ENCODE measurements at places on chromosomes 6 and 20.

DNA sequence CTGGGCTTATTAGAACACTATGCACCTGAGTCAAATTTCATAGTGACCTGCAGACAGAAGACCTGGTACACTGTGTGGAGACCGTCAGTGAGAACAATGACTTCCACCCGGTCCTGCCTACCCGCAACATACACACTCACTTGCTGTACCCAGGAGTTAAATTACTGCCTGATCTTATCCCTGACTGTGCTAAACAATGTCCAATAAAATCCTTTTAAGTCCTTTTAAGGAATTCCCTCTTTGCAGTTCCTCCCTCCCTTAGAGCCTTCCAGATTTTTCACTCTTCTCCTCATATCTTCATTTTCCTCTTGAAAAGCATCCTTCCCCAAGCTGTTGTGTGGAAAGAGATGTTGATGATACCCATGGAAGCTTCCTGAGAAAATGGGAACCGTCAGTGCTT lies 3.4 kb upstream of the KCNG1 start:
- no peak for DNase-seq

GRCh38 chr6:26216886-26217713 lies 129.9 kb downstream of the HFE start:
- peak; percentile 94 for DNase-seq

DNA sequence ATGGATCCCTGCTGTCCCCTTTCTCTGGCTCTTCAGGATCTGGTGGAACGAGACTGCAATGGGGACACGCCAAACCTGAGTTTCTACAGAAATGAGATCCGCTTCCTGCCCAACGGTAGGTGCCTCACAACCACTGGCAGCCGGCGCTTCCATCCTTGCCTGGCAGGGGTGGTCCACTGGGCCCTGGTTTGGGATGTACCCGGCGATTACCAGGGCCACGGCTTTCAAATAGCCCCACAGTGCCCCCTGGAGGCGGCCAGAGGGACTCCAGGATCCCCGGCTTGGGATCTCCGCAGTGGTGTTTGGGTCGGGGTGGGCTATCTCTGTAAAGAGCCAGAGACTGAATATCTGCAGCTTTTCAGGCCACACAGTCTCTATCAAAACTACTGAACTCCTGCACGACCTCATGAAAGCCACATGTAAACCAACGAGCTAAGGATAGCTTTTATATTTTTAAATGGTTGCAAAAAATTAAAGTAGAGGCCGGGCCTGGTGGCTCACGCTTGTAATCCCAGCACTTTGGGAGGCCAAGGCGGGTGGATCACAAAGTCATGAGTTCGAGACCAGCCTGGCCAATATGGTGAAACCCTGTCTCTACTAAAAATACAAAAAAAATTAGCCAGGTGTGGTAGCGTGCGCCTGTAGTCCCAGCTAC lies 3.7 kb downstream of the OGFR start:
- peak; percentile 77 for DNase-seq

GRCh38 chr20:4256874-4257273 lies 241.5 kb upstream of the RNF24 start:
- DNase-seq, result no peak

DNA sequence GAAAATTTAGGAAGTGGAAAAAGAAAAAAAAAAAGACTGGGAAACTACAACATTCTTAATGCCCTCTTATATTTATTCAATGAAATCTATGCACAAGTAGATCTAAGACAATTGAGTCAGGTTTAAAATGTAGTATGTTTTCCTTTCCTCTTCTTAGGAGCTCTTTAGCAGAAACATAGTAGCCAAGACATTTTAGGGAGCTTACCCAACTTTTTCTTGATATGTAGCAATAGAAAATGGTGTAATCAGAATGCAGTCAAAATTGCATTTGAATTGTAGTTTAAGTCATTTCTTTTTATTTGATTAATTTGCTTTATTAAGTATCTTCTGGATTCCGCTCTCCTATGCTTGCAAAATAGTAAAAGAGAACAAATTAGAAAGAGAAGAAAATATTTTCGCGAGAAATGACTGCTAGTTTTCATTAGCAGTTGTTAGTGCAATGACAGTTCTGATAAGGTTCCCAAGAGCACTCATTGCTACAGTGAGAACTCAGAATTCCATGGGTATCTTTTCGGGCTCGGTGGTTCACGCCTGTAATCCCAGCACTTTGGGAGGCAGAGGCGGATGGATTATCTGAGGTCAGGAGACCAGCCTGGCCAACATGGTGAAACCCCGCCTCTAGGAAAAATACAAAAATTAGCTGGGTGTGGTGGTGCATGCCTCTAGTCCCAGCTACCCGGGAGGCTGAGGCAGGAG lies 52.2 kb downstream of the JARID2 start:
- DNase-seq, result no peak

DNA sequence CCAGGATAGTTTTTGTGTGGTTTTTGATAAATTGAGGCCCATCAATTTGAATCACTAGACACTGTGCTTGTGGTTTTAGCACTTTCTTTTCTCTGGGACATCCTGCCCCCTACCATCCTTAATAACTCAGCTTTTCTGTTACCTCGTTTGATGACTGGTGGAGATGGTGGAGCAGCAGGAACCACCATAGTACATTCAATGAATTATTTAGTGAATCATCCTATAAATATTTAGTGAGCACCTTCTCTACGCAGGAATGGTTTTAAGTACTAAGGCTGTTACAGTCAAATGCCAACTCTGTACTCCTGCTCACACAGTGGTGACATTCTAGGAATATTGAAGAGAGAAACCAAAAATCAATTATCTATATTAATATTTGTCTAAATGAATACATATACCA lies 585.2 kb downstream of the HAO1 start:
- DNase-seq, result no peak

- DNase-seq, result no peak
Observed at GRCh38 chr20:2618815-2619214, 33.6 kb upstream of the NOP56 start.

GRCh38 chr20:5668529-5668868 lies 81.7 kb upstream of the SHLD1 start:
- DNase-seq, result no peak

- no peak for DNase-seq
Observed at GRCh38 chr6:38337819-38338465, 301.8 kb downstream of the BTBD9 start.

All from right hindlimb (tissue), 1 donor.